ENCODE measurements at places on chromosomes 3 and 15.

DNA sequence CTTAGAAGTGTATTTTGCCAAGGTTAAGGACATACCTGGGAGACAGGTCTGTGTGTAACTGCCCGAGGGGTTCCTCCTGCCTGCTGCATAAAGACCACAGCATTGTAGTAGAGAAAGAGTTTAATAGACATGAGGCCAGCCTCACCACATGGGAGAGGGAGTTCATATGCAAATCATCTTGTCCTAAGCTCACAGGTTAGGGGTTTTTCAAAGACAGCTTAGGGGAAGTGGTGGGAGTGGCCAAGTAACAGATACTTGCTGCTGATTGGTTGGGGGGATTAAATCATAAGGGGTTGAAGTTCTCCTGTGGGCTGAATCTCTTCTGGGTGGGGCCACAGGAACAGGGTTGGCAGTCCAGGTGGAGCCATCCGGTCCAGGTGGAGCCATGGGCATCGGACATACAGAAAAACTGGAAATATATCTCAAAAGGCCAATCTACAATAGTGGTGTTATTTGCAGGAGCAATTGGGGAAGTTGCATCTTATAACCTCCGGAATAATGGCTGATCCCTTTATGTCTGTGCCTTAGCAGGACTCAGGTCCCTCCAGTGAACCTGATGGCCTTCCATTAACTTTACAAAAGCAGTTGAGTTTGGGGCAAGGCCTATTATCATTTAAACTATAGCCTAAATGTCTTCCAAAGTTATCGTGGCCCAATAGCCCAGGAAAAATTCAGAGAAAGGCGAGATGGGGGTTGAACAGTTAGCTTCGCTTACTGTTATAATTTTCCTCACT lies 86.0 kb upstream of the MFGE8 start:
- DNase-seq, result no peak
- H3K27ac ChIP-seq, result no peak overlapping the region
- H3K36me3 ChIP-seq, result no peaks in the 10 kb centered on the region
- no peaks in the 10 kb centered on the region for H3K4me1 ChIP-seq

- peak overlapping the region; percentile 93 for H3K27ac ChIP-seq
- no peak for DNase-seq
- H3K36me3 ChIP-seq, result peaks cover 27% of the 10 kb centered on the region
- peak overlapping the region; percentile 80 for H3K4me3 ChIP-seq
These were observed 1.9 kb downstream of the CNBP start for GRCh38 chr3:129181819-129182218.

GRCh38 chr15:62798536-62798935 lies 244.0 kb upstream of the TPM1 start:
- no peaks in the 10 kb centered on the region for H3K36me3 ChIP-seq
- no peak for DNase-seq
- H3K4me1 ChIP-seq, result no peaks in the 10 kb centered on the region
- no peaks in the 10 kb centered on the region for H3K27me3 ChIP-seq
- no peak overlapping the region for H3K4me3 ChIP-seq

GRCh38 chr3:190785047-190785446 lies 77.4 kb downstream of the GMNC start:
- no peak for DNase-seq
- H3K4me3 ChIP-seq, result no peak overlapping the region
- H3K4me1 ChIP-seq, result no peaks in the 10 kb centered on the region
- H3K27me3 ChIP-seq, result no peaks in the 10 kb centered on the region

DNA sequence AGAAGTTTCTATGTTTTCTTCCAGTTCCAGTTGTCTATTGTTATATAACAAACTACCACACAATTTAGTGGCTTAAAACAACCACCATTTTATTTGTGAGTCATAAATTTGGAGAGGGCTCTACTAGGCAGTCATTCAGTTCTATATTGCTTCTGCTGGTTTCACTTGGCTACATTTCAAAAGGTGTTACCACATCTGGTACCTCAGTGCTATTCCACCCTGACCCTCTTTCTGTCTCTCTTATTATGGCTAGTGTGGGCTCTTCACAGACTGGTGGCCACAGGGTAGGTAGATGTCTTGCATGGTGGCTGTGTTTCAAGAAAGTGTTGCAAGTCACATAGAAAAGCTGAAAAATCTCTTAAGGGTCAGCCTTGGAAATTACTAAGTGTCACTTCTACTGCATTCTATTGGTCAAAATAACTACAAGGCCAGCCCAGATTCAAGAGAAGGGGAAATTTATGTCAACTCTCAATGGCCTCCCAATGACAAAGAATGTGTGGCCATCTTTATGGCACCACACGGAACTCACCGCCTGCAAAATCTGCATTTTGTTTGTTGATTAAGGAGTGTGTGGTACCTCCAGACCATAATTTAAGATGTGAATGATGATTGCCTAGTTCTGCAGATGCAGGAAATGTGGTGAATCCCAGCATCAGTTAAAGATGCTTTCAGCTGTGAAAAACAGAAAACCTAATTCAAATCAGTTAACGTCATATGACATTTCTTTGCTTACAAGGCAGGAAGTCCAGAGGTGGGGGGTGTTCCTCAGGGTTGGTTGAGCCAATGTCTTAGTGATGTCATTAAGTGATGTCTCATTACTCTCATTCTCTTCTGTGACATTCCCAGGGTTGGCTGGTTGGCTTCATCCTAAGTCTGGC lies 105.8 kb upstream of the RASGRP1 start:
- no peaks in the 10 kb centered on the region for H3K27me3 ChIP-seq
- H3K27ac ChIP-seq, result no peak overlapping the region
- DNase-seq, result no peak
- H3K4me3 ChIP-seq, result no peak overlapping the region
- no peaks in the 10 kb centered on the region for H3K36me3 ChIP-seq
- peaks cover 29% of the 10 kb centered on the region for H3K4me1 ChIP-seq

DNA sequence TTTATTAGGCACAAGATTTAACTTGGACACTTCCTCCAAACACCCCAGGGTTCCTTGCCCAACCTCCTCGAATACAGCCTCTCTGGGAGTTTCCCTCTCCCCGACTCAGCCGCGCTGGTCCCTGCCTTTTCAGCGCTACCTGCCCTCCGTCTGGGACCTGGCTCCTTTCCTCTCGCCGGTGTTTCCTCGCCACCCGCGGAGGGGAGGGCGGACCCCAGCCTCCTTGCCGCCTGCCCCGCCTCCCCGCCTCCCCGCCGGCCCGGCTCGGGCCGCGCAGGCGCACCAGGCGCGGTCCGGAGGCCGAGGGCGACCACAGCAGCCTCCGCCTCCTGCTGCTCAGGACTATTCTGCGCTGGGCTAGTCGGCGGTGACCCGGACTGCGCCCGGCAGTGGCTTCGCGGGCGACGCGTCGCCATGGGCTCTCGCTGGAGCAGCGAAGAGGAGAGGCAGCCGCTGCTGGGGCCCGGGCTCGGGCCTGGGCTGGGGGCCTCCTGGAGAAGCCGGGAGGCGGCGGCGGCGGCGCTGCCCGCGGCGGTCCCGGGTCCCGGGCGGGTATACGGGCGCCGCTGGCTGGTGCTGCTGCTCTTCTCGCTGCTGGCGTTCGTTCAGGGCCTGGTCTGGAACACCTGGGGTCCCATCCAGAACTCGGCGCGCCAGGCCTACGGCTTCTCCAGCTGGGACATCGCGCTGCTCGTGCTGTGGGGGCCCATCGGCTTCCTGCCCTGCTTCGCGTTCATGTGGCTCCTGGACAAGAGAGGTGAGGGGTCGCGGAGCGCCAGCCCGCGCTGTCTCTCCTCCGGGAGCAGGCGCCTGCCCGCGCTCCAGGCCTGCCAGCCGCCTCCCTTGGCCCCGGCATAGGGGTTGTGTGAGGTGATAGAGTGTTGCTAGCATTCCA lies at the start of gene SLC49A4:
Gene SLC49A4, plus strand, starts transcription at position 291 of the 895 bp plus-strand sequence. Its CDS starts 124 bp downstream, at position 415.
- H3K36me3 ChIP-seq, result peaks cover 4% of the 10 kb centered on the region
- H3K27ac ChIP-seq, result peak within 1 kb of the TSS; percentile 99
- DNase-seq, result peak; percentile 93
- peaks cover 74% of the 10 kb centered on the region for H3K4me1 ChIP-seq
- peak within 1 kb of the TSS; percentile 85 for H3K4me3 ChIP-seq

DNA sequence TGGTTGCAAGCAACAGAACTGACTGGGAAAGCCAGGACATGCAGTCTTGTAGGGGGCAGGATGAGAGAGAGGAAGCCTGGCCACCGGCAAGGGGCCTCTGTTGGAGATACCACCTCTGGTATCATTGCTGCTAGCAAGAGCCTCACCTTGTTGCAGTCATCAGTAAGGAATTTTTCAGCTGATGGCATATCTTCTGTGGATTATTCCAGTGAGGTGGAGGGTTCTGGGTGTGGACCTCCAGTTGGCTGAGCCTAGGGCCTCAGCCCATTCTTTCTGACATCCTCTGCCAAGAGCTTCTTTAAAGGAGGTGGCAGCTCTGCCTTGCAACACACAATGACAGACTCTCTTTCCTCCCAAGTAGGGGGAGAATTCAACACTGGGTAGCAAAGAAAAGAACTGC lies 128.9 kb downstream of the AQP9 start:
- H3K27me3 ChIP-seq, result no peaks in the 10 kb centered on the region
- peaks cover 3% of the 10 kb centered on the region for H3K4me1 ChIP-seq
- no peak for DNase-seq
- no peak overlapping the region for H3K27ac ChIP-seq

DNA sequence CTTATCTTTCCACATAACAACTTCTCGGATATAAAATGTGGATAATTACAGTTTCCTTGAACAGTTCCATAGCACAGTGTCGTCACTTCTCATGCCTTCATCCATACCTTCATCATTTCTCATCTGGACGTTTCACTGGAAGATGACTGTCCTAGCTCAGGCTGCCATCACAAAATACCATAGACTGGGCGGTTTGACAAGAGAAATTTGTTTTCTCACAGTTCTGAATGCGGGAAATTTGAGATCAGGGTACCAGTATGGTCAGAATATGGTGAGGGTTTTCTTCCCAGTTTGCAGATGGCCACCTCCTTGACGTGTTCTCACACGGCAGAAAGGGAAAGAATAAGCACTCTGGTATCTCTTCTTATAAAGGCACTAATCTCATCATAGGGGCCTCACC lies 42.8 kb downstream of the TMEM108 start:
- no peak overlapping the region for H3K27ac ChIP-seq
- no peaks in the 10 kb centered on the region for H3K36me3 ChIP-seq
- no peak for DNase-seq
- no peaks in the 10 kb centered on the region for H3K27me3 ChIP-seq
- no peak overlapping the region for H3K4me3 ChIP-seq

- no peak for DNase-seq
- peaks cover 1% of the 10 kb centered on the region for H3K4me1 ChIP-seq
- no peak overlapping the region for H3K27ac ChIP-seq
- no peaks in the 10 kb centered on the region for H3K36me3 ChIP-seq
- H3K27me3 ChIP-seq, result no peaks in the 10 kb centered on the region
- H3K4me3 ChIP-seq, result no peak overlapping the region
These were observed 58.0 kb downstream of the LINGO1 start for GRCh38 chr15:77574521-77575202.

DNA sequence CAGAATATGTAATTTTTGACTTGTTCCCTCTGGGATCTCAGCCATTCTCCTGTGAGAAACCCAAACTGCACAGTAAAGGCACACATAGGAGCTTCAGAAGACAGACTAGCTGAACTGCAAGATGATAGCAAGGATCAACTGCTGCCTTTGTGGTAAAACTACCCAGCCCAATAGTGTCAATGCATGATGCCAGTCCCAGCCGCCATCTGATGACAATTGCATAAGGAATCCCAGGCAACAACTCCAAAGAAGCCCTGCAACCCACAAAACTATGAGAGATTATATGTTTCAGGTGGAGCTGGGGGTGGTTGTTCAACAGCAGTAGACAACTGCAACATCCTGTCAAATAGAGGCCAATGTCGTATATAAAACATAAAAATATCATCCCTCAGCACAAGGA lies 192.4 kb upstream of the ARPP21 start:
- no peaks in the 10 kb centered on the region for H3K27me3 ChIP-seq
- no peak overlapping the region for H3K4me3 ChIP-seq

GRCh38 chr3:81531263-81531662 lies 230.2 kb downstream of the GBE1 start:
- H3K27ac ChIP-seq, result no peak overlapping the region
- DNase-seq, result no peak
- H3K4me3 ChIP-seq, result no peak overlapping the region
- H3K27me3 ChIP-seq, result no peaks in the 10 kb centered on the region
- H3K36me3 ChIP-seq, result peaks cover 51% of the 10 kb centered on the region
- no peaks in the 10 kb centered on the region for H3K4me1 ChIP-seq

GRCh38 chr3:160577093-160577492 lies 11.7 kb upstream of the KPNA4 start:
- H3K36me3 ChIP-seq, result no peaks in the 10 kb centered on the region
- DNase-seq, result no peak
- no peaks in the 10 kb centered on the region for H3K27me3 ChIP-seq
- no peak overlapping the region for H3K4me3 ChIP-seq
- H3K4me1 ChIP-seq, result no peaks in the 10 kb centered on the region
- H3K27ac ChIP-seq, result no peak overlapping the region

DNA sequence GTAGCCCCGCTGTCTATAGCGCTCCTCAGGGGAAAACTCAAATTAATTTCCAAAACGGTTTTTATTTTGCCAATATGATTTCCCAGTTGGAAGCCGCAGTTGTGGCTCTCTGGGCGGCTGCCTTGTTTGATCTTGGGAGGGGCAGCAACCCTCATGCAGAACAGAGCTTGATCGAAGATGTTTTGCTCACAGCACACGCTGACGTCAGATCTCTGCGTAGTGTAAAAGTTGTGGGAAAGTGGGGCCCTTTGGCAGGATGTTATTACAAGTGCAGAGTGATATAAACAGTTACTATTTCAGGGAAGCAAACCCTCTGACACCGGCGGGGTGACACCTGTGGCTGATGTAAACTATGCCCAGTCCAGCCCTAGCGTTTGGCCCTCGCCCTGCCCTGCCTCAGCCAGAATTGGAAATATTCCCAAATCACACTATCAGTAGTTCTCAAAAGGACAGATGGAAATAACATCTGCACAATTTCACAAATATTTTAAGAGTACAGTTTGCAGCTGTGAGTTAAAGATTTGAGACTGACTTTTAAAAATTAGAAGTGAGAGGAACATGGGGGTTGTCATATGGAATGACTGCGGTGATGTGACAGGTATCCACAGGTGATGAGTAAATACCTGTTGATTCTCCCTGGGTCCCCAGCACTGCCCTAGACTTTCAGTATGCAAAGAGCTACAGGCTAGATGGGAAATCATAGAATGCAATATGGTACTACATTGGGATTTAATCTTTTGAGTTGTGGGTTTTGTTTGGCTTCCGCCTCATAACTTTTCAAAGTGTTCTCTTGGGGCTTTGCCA lies 1.7 kb downstream of the SYNM start:
- H3K36me3 ChIP-seq, result no peaks in the 10 kb centered on the region
- H3K27ac ChIP-seq, result no peak overlapping the region
- no peak for DNase-seq
- H3K4me1 ChIP-seq, result peaks cover 18% of the 10 kb centered on the region
- H3K4me3 ChIP-seq, result no peak overlapping the region
- H3K27me3 ChIP-seq, result peaks cover 51% of the 10 kb centered on the region

DNA sequence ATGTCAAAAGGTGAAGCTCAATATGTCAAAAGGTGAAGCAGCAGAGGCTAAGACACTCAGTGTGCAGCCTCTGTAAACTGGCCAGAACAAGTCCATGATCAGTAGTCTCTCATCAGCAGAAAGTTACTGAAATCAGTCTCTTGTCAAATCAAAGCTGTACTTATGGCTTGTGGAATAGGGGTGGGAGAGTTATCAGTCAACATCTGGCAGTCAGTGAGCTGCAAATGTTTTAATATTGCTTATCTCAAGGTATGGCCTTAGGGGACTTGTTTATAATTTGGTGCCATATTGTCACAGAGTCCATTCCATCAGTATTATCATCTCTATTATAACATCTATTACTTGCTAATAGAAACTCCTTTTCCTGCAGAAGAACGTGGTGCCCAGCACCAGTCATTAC lies 14.9 kb upstream of the WDR49 start:
- no peak overlapping the region for H3K4me3 ChIP-seq
- no peaks in the 10 kb centered on the region for H3K4me1 ChIP-seq
- peaks cover 7% of the 10 kb centered on the region for H3K36me3 ChIP-seq
- no peak for DNase-seq
- H3K27me3 ChIP-seq, result no peaks in the 10 kb centered on the region
